ENCODE measurements at places on chromosomes 5 and 9. TPM values are rescaled to one million over a fixed set of nuclear protein-coding genes. Genes with fewer than 3 reads are reported as not detected.

Gene C9orf153
- 0.98 TPM for total RNA-seq

Gene SEMA6A
- total RNA-seq: 0.23 TPM

Gene MARCOL
- total RNA-seq: not detected

Gene SPINK13
- not detected for total RNA-seq

Gene AQP3
- total RNA-seq: 0.66 TPM

Gene ECM2
- 7.0 TPM for total RNA-seq

Gene PCDHA8
- 0.07 TPM for total RNA-seq

Gene ROR2
- 2.0 TPM for total RNA-seq

Gene CNTLN
- total RNA-seq: 10.0 TPM

Gene SLC34A3
- total RNA-seq: not detected

Gene PITX1
- 3.5 TPM for total RNA-seq

Gene TMEFF1
- total RNA-seq: 5.2 TPM

Measured in smooth muscle cell of the pulmonary artery (primary cell).